Tongue (tissue), 3 donors: ENCODE measurements at places on chromosomes 1 and 21. TPM values are rescaled to one million over a fixed set of nuclear protein-coding genes. Genes with fewer than 3 reads are reported as not detected.

Gene CHIA
- not detected for total RNA-seq

Gene WASF2
- 40.3 TPM for total RNA-seq

Gene MATN1
- total RNA-seq, result not detected

Gene TNFRSF1B
- total RNA-seq, result 10.7 TPM

Gene VWA1
- 39.3 TPM for total RNA-seq

Gene GSTM2
- 62.2 TPM for total RNA-seq

Gene SEMA4A
- 5.5 TPM for total RNA-seq
